ENCODE measurements at places on chromosomes 6 and 20. TPM values are rescaled to one million over a fixed set of nuclear protein-coding genes. Genes with fewer than 3 reads are reported as not detected.

Gene SIRPG
- not detected for total RNA-seq

Gene ZC2HC1B
- not detected for total RNA-seq

Gene KHDRBS2
- not detected for total RNA-seq

Gene TCP11
- not detected for total RNA-seq

Gene TRIM10
- not detected for total RNA-seq

Gene TCEA2
- 48.0 TPM for total RNA-seq

Gene SYNE1
- total RNA-seq, result 10.8 TPM
